ENCODE measurements at places on chromosomes 16 and 17. TPM values are rescaled to one million over a fixed set of nuclear protein-coding genes. Genes with fewer than 3 reads are reported as not detected.

TPSAB1 gene
- total RNA-seq, result not detected

STH gene
- not detected for total RNA-seq

CD300LB gene
- total RNA-seq, result not detected

CASKIN1 gene
- total RNA-seq, result 0.16 TPM

MYH2 gene
- total RNA-seq, result not detected

MMP28 gene
- not detected for total RNA-seq

PPP1R27 gene
- not detected for total RNA-seq

CCL14 gene
- total RNA-seq, result not detected

HES7 gene
- 0.61 TPM for total RNA-seq

PRR15L gene
- not detected for total RNA-seq

FAM117A gene
- total RNA-seq, result 33.1 TPM

KRT20 gene
- not detected for total RNA-seq

CCL8 gene
- not detected for total RNA-seq

EXOC3L1 gene
- total RNA-seq, result not detected

ITGB4 gene
- total RNA-seq, result 1.7 TPM

ZNF205 gene
- total RNA-seq, result 0.23 TPM

OR4D1 gene
- 0.27 TPM for total RNA-seq

ZMYND15 gene
- total RNA-seq, result not detected

CDH15 gene
- total RNA-seq, result not detected

STX1B gene
- total RNA-seq, result 0.55 TPM

CLEC16A gene
- 32.8 TPM for total RNA-seq

TEKT1 gene
- total RNA-seq, result not detected

SALL1 gene
- not detected for total RNA-seq

PLCG2 gene
- 5.7 TPM for total RNA-seq

TAT gene
- not detected for total RNA-seq

RNF222 gene
- total RNA-seq, result not detected

WFDC1 gene
- not detected for total RNA-seq

ABCC12 gene
- not detected for total RNA-seq

ZSCAN32 gene
- total RNA-seq, result 19.9 TPM

ICAM2 gene
- total RNA-seq, result 98.9 TPM

MYH8 gene
- total RNA-seq, result not detected

SEPTIN1 gene
- total RNA-seq, result 326 TPM
